ENCODE measurements at places on chromosomes 4 and X.

GRCh38 chr4:183118585-183118984 lies 19.5 kb downstream of the WWC2 start:
- DNase-seq, result no peak

- no peak for DNase-seq
Observed at GRCh38 chr4:53920116-53920515, 144.3 kb downstream of the CHIC2 start.

GRCh38 chr4:1592068-1592708 lies 91.9 kb downstream of the FAM53A start:
- no peak for DNase-seq

- no peak for DNase-seq
Observed at GRCh38 chrX:6693051-6693450, 158.1 kb upstream of the VCX3A start.

- no peak for DNase-seq
Observed at GRCh38 chr4:34202154-34202553, 2042.2 kb downstream of the ARAP2 start.

- DNase-seq, result no peak
Observed at GRCh38 chr4:93658443-93658842, 170.1 kb upstream of the ATOH1 start.

- DNase-seq, result no peak
Observed at GRCh38 chr4:87553182-87553581, 24.0 kb upstream of the SPARCL1 start.

DNA sequence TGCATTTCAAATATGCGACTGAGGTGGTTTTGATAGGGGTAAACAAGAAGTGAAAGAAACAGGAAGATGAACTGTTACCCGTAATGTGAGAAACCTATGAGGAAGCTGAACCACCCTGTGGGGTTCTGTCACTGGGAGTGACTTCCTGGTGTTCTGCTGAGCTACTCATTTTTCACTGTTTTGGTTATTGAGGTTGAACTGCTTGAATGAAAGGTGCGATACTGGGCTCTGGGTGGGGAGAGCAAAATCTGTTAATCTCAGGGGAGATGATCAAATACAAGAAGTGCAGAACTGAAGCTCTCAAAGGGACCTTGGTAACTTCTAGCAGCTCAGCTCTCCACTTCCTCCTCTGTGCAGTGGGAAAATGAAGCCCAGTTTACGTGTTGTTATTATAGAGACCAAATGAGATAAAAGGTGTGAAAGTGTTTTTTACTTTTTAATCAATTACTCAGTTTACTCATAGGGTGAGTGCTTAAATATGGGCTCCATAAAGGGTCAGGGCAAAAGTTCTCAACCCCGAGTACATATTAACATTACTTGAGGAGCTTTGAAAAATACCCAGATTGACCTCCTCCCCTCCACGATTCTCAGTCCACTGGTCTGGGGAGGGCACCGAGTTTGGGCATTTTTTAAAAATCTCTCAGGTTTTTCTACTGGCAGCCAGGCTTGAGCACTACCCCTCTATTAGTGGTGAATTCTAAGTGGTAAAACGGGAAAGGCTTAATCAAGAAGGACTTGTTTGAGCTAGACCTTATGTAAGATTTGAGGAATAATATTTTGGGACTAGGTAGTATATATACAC lies 66.7 kb downstream of the COQ2 start:
- DNase-seq, result no peak

- no peak for DNase-seq
Observed at GRCh38 chr4:52107336-52107735, 56.2 kb downstream of the SPATA18 start.

- no peak for DNase-seq
Observed at GRCh38 chr4:116016201-116016600, 902.8 kb upstream of the NDST4 start.

DNA sequence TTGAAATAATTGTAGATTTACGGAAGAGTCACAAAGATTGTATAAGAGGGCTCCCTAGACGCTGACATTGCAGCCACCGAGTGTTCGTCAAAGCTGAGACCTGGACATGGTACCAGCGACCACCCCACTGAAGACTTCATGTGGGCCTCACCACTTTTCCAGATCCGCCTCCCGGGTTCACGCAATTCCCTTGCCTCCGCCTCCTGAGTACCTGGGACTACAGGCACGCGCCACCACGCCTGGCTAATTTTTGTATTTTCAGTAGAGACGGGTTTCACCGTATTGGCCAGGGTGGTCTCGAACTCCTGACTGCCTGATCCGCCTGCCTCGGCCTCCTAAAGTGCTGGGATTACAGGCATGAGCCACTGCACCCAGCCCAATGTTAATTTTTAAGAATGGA lies 29.7 kb downstream of the CPLX1 start:
- DNase-seq, result no peak

GRCh38 chr4:81255524-81255923 lies 40.5 kb upstream of the PRKG2 start:
- no peak for DNase-seq

DNA sequence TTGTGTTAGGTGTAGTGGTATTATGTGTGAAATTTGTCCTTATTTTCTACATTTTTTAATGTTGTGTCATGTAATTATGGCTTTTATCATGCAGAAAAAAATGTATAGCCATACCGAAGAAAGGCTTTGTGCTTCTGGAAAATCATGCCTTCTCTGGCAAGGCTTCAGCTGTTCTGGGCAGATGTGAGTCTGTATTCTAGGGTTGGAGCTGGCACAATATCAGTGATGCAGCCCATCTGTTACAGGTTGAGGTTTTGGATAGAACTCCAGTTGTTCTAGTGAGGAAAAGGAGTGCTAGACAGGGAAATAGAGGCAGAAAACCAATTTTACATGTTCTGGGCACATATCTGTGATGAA lies 44.8 kb upstream of the PRSS12 start:
- DNase-seq, result no peak

- DNase-seq, result no peak
Observed at GRCh38 chr4:3862640-3863420, 96.6 kb downstream of the ADRA2C start.

- no peak for DNase-seq
Observed at GRCh38 chr4:132108784-132109183, 1040.3 kb upstream of the PCDH10 start.
